ENCODE measurements at places on chromosomes 6 and 20. TPM values are rescaled to one million over a fixed set of nuclear protein-coding genes. Genes with fewer than 3 reads are reported as not detected.

Gene RPS6KA2
- total RNA-seq: 1.9 TPM

Gene RBPJL
- total RNA-seq: not detected

DNA sequence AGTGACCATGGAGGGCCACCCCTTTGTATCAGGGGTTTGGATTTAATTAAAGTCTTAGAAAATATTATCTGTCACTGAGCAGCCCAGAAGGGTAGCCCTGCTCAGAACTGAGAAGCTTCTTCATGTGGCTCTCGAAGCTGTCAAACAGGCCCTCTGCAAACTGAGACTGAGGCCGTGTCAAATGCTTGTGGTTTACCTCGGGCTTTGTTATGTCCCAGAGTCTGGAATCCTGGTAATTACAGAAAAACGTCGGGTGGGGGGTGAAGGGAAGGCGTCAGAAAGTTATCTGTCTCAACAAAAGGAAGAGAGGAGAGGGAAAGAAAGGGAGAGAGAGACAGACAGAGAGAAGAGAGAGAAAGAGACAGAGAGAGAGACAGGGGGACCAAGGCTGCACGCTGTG lies 200.8 kb downstream of the BMP7 start:
- no peak for DNase-seq
- no peak overlapping the region for H3K4me3 ChIP-seq
- H3K27ac ChIP-seq: no peak overlapping the region
- H3K36me3 ChIP-seq: no peaks in the 10 kb centered on the region

GRCh38 chr6:152828431-152828830 lies 77.8 kb downstream of the VIP start:
- H3K27me3 ChIP-seq: no peaks in the 10 kb centered on the region
- no peaks in the 10 kb centered on the region for H3K36me3 ChIP-seq
- H3K27ac ChIP-seq: no peak overlapping the region
- DNase-seq: no peak
- no peak overlapping the region for H3K4me3 ChIP-seq
- H3K4me1 ChIP-seq: no peaks in the 10 kb centered on the region

GRCh38 chr6:155235087-155235486 lies 28.7 kb upstream of the CLDN20 start:
- H3K27ac ChIP-seq: no peak overlapping the region
- H3K4me3 ChIP-seq: no peak overlapping the region
- no peaks in the 10 kb centered on the region for H3K4me1 ChIP-seq

GRCh38 chr6:101572627-101573026 lies 179.1 kb downstream of the GRIK2 start:
- no peaks in the 10 kb centered on the region for H3K4me1 ChIP-seq
- H3K27me3 ChIP-seq: no peaks in the 10 kb centered on the region
- H3K36me3 ChIP-seq: no peaks in the 10 kb centered on the region
- H3K27ac ChIP-seq: no peak overlapping the region

- no peak for DNase-seq
- no peak overlapping the region for H3K4me3 ChIP-seq
- no peaks in the 10 kb centered on the region for H3K4me1 ChIP-seq
Observed at GRCh38 chr20:48416002-48416401, 411.8 kb downstream of the PREX1 start.

- no peaks in the 10 kb centered on the region for H3K4me1 ChIP-seq
- no peaks in the 10 kb centered on the region for H3K36me3 ChIP-seq
- H3K4me3 ChIP-seq: no peak overlapping the region
- no peaks in the 10 kb centered on the region for H3K27me3 ChIP-seq
- H3K27ac ChIP-seq: no peak overlapping the region
- no peak for DNase-seq
Observed at GRCh38 chr6:91243436-91243835, 656.6 kb upstream of the MAP3K7 start.

- H3K4me3 ChIP-seq: peak overlapping the region; percentile 77
- peaks cover 8% of the 10 kb centered on the region for H3K36me3 ChIP-seq
- H3K27ac ChIP-seq: peak overlapping the region; percentile 99
- H3K27me3 ChIP-seq: no peaks in the 10 kb centered on the region
Observed at GRCh38 chr20:35767683-35768481, 3.9 kb upstream of the PHF20 start.

Data from activated CD8-positive, alpha-beta T cell treated with anti-CD3 and anti-CD28 coated beads, Interleukin-2, amount 10 ng/mL, durations not matched to agents 7 days and 5 days (primary cell).